Neural crest cell (in vitro differentiated cells): ENCODE measurements at places on chromosomes 5 and 9.
A peak's percentile ranks its signal among the peaks of the same experiment; 100 is the strongest.

DNA sequence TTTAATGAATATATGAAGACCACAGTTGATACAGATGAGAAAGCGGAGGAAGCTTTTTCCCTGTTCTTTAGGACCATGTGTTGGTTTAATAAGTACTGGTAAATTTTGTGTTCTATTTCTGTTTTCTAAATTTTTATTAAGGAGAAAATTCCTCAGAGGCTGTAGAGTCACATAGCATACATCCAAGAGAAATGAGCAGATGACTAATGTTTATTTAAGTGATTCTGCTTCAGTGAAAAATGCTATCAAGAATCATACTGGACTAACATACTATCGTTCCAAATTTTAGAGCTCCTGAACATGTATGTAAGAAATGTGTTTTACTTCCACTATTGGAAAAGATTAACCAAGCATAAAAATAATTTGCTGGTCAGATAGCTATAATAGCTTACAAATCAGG, 115.0 kb downstream of the KIAA1958 start:
- no peak for DNase-seq

GRCh38 chr9:130239363-130239695, 26.2 kb upstream of the HMCN2 start:
- no peak for DNase-seq

DNA sequence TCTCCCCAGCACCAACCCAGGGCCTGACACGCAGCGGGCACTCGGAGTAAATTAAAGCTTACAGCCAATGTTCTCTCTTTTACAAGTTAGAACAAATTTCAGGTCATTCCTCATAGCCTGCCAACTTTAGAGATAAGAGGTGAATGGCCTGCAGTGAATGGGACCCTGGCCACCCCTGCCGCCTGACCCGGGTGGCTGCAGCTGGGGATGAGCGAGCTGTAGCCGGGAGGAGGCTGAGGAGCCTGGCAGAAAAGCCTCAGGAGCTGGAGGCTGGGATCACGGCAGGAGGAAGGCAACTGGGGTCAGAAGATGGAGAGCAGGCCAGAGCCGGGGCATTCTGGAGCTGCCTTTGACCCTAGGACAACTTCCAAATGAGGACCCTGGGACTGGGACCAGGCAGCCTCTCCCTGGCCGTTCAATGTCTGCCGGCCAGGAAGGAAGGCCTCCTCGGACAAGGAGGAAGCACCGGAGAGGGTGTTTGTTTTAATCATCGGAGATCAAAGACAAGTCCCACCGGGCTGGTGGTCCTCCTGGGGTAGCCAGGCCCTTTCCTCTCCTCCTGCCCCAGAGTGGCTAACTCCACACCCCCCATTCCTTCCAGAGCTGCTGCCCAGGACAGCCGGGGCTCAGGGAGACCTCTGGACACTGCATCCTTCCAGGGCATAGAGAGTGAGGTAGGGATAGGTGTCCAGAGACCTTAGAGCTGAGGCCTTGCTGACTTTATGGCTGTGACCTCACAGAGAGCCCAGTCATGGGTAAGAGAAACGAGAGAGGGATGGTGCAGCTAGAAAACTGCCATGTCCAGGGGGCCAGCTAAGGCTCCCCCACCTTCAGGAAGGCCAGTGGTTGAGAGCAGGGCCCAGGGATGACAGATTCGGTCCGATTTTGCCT, 87.3 kb upstream of the LMX1B start:
- DNase-seq, result no peak

- no peak for DNase-seq
Observed at GRCh38 chr5:125612776-125613175, 810.4 kb upstream of the GRAMD2B start.

- no peak for DNase-seq
Observed at GRCh38 chr5:34022121-34022705, 14.4 kb upstream of the AMACR start.

GRCh38 chr9:20441166-20441565, 181.1 kb downstream of the MLLT3 start:
- no peak for DNase-seq

DNA sequence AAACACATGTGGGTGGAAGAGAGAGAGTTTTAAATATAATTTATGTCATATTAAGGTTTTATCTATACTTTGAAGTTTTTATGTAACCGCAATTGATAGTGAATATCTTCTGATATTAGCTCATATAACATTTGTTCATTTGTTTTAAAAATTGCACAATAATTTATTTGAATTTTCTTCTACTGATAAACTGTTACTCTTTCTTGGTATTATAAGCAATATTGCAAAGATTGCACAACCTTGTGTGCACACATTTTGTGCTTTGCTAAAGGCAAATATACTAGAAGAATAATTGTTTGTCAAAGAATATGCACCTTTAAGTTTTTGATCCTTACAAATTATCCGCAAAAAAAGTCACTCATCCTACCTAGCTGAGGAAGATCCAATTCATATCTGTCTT, 275.7 kb downstream of the TLR4 start:
- no peak for DNase-seq

DNA sequence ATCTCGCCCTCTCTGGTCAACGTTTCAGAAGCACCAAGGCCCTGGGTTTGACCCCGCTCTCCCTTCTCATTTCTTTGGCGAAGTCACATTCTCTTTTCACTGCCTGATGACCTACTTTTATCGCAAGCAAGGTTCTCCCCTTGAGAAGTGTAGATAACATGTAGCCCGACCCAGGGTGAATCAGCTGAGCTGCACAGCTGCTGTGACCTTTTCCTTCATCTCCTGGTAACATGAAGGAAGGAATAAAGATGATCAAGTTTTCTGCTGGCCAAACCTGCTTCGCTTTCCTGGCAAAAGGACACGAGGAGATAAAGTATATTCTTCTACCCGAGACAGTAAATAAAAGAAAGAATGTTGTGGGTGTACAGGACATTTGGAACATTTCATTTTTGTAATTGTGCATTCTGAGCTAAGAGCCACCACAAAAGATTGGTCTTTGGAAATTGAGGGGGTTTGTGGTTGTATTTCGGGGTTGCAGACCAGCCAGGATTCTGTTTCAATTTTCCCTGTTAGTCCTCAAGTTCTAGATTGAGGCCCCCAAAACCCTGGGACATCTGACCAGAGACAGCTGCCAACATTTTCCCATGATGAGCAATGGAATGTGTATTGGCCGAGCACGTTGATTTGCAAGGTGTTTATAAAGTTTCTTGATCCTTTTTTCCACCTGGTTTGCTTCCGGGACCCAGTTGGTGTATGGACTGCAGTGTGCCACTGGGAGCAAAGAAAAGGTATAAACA, 155.1 kb upstream of the ZNF462 start:
- DNase-seq, result no peak

DNA sequence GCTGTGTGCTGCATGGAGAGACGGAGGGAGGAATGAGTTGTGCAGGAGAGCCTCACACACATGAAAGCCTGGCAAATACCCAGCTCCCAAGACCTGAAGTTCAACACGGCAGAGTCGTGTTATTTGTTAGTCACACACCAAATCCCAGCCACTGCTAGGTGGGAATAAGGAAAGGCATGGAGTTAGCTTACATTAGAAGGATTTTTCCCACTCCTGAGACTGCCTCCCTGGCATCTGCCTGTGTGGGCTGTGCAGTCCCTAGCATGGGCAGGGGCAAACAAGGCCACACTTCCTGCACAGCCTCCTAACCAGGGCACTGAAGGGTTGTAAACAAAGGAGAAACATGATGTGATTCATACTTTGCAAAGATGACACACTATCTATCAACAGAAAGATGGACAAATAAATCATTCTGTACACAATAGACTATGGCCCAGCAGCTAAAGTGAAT, 306.8 kb downstream of the SPOCK1 start:
- DNase-seq, result no peak

GRCh38 chr5:172043865-172044264, 37.4 kb upstream of the FBXW11 start:
- no peak for DNase-seq

GRCh38 chr9:120839146-120839545, 3.6 kb downstream of the PSMD5 start:
- no peak for DNase-seq

GRCh38 chr9:107292821-107293542, 9.9 kb downstream of the RAD23B start:
- DNase-seq, result no peak

DNA sequence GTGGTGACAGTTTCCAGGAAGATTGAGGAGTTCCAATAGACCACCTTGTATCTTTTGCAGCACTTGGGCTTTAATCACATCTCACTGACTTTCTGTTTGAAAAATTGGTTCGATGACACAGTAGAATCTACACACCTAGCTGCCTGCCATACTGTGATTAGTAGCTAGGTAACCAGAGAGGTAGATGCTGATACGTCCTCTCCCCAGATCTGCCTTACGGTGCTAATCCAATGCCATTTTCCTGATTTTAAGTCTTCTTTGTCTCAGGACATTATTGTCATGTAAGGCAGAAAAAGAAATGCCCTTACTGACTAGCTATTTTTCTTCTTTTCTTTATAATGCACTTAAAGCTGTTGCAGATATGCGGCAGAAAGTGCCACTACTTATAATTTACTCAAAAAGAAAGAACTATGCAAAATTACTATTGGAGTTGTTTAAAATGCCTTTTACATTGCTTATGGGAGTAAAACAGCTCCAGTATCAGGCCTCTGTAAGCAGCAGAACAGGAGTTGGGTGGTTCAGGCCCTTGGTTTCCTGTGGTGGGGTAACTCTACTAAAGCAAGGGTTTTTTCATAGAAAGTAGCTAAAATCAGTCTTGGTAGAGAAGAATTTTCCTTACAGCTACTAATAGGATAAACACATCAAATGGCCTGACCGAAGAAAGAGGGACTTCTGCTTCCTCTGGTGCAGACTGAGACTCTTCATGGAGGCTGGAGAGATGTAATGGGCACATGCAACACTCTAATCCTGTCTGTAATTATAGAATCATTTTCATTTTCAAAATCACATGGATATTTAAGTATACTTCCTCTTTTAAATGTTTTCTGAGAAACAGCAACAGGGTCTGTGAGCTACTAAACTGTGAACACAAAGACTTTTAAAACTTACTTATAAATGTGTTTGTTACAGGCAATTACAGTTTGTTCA, 177.2 kb downstream of the MAPKAP1 start:
- no peak for DNase-seq

GRCh38 chr9:40928803-40929487, 199.5 kb downstream of the FOXD4L6 start:
- no peak for DNase-seq

- DNase-seq, result no peak
Observed at GRCh38 chr9:78278177-78278777, 18.6 kb upstream of the PSAT1 start.

DNA sequence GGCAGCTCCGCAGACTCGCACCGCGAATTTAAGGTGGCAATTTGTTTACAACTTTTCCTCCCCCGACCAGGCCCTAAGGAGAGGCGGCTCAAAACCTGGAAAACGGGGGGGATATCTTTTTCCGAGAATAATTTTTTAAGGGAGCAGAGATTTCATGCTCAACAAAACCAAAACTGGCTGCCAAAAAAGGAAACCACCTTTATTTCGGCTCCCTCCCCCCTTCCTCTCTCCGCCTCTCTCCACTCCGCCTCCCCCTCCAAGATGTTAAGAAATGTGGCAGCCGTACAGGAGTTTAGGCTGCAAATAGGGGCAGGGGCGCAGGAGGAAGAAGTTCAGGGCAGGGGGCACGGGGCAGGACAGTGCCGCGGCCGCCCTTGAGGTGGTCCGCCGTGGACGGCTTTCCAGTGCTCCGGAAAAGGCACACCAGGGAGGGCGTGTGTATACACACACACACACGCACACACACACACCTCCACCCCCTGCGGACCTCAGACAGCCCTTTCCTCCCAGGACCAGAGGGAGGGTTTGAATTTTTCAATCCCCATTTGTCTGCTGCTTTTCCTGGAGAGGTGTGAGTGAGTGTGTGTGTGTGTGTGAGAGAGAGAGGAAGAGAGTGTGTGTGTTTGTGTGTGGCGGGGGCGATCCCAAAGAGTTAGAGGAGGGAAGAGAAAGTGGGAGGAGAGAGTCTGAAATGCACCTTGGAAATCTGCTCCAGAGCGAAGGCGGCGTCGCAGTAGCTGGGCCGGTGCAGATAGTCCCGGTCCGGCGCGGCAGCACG, 9.1 kb downstream of the PTCH1 start:
- DNase-seq, result peak; percentile 26

GRCh38 chr5:14039063-14039462, 94.6 kb upstream of the DNAH5 start:
- DNase-seq, result no peak

DNA sequence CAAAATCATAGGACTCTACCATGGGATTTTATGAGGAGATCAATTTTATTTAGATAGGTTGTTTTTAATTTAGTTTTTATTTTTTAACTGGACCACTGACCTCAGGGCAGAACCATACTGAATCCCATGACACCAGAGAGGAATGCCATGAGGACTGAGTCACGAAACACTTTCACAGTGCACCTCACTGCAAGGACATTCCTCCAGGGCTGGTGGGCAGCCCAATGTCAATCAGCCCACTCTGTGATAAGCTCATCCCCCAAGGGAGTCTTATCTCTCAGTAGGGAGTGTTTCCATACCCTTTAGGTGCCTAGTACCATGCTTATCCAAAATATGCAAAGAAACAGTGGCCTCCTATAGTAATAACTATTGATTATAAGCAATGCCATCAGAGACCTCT, 224.5 kb upstream of the CDH6 start:
- no peak for DNase-seq

DNA sequence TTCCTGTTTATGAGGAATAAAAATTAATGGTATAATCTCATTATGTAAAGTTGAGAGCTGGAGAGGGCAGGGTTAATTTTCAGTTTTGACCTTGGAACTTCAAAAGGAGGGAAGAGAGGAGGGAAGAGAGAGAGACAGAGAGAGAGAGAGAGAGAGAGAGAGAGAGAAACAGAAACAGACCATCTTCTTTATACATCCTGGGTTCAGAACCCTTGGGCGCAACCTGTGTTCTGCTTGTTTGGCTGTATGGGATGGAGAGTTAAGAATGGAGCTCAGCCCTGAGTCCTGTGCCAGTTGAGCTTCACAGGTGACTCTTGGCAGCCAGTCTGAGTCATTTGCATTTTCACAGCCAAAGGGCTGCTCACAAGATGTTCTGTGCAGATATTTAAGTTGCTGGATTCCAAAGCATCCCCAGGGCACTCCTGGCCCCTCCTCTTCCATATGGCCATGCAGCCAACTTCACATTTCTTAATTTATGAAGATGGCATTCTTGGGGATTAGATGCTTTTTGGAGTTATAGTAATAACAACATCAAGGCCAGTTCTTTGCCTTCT, 143.5 kb downstream of the CARTPT start:
- no peak for DNase-seq

DNA sequence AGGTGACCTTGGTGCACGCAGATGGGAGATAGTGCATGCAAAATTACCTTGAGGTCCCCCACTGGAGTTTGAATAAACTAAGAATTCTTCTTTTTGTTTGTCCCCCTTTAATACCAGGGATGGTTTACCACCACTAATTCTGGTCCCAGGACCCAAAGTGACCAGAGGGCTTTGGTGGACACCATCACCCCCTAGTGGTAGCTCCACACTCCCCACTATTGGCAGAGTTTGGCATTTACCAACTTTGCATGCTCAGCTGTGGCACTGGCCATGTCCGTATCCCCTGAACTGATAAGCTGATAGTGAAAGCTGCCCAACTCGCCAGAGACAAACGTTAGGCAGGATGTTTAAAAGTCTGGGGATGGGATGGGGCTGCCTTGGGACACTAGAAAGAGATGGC, 3.3 kb downstream of the ASTN2 start:
- DNase-seq, result peak; percentile 57

- no peak for DNase-seq
Observed at GRCh38 chr9:110835404-110835803, 166.8 kb downstream of the MUSK start.

- no peak for DNase-seq
Observed at GRCh38 chr9:28127101-28127500, 553.8 kb upstream of the C9orf72 start.

- DNase-seq, result no peak
Observed at GRCh38 chr5:142017832-142018427, 5.1 kb upstream of the GNPDA1 start.

GRCh38 chr5:97838214-97838613, 655.2 kb upstream of the RIOK2 start:
- no peak for DNase-seq
